ENCODE measurements at places on chromosomes 3 and 15.

DNA sequence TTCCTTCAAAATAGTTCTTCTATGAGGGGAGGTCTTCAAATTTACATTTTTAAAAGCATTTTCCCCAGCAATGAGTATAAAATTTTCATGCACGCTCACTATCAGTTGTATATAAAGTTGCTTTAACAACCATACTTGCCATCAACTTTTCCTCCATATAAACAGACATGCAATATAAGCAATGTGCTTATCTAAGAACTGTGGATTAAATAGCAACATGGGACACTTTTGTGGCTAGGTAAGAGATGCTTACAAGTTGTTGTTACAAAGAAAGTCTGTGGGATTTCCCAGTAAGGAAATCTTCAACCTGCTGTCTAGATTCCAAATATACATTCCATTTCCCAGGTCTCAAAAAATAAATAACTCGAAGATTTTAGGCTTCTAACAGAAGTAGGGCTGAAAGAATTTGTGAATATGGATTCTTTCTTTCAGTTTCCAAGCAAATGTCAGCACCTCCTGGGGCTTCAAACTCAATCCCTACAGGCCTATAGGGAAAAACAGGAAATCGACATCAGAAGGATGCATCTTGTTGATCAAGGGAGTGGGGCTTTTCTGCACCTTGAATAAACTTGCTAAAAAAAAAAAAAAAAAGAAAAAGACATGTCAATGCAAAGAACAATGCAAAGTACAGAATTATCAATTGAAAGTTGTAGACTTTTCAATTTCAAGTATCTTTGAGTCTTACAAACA is 16.1 kb downstream of the TNIK start:
- DNase-seq, result no peak

- DNase-seq, result no peak
These were observed 96.0 kb downstream of the SPATA16 start for GRCh38 chr3:173044998-173045397.

- no peak for DNase-seq
These were observed 27.0 kb downstream of the PSTPIP1 start for GRCh38 chr15:77021803-77022381.

- DNase-seq, result no peak
These were observed 47.4 kb downstream of the GPR171 start for GRCh38 chr3:151155409-151156128.

GRCh38 chr15:65264863-65265430 is 21.7 kb downstream of the PARP16 start:
- no peak for DNase-seq

DNA sequence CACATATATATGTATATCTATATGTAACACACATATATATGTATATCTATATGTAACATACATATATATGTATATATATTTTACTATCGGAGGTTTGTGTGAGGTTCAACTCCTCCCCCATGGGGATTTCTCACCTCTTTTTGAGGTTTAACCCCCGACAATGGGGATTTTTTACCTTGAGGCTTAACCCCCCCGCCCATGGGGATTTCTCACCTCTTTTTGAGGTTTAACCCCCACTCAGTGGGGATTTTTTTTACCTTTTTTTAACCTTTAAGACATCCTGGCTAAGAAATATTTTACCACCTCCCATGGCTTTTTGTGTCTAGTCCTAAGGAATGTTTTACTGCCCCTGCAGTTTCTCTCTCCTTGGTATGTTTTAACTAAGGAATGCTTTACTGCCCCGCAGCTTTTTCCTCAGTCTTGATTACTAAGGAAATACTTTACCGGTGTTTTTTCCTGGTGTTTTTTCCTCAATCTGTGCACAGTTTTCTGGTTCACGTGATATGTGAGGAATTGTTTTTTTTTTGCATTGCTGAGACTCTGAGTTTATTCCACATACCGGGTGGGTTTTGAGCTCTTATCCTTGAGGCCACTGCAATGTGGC is 185.2 kb downstream of the KLF13 start:
- DNase-seq, result no peak

DNA sequence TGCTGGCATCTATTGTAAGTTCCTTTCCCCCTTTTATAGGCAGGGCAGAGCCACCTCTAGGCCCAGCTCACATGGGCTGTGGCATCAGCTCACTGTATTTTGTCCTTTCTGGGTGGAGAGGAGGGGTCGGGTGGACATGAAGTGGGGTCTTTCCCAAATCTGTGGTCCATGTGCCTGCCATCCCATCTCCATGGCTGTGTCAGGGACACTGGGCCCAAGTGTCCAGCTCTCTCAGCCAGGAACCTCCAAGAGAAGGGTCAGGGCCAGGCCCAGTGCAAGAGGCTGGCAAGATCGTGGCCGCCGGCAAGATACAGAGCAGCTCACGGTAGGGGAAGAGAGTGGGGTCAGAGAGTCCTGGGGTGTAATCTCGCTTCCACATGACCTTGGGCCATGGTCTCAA is 85.3 kb downstream of the PCSK6 start:
- DNase-seq, result no peak

DNA sequence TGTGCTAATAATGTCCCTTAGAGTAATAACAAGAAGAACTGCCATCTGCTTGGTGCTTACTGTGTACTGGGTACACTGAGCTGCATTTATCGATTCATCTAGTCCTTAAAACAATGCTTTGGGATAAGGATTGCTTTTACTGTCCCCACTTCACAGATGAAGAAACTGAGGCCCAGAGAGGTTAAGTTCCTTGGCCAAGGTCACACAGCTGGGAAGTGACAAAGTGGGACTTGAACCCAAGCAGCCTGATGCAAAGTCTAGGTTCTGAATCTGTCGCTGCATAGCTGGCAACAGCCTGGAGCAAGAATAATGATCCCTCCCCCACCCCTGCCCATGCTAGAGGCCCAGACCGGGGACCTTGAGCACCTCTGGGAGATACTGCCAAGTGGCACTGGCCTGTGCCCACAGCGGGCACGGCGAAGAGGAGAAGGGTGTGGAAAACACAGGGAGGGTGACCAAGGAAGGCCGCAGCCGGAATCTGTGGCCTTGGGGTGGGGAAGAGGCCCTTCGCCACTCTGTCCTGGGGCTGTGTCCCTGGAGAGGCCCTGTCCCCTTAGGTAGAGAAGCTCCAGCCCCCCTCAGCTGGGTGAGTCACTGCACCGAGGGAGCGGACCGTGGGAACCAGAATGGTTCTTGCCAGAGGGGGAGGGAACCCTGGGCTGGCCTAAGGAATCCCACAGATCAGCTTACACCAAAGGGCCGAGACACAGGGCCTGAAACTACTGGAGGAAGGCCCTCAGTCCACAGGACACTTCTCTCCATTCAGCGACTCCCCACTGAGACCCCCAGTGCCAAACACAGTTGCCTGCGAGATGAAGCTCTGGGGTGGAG is 3.5 kb downstream of the PLXND1 start:
- no peak for DNase-seq

- DNase-seq, result no peak
These were observed 359.3 kb upstream of the UBE2E2 start for GRCh38 chr3:22843854-22844253.

GRCh38 chr3:53696401-53697172 is 149.6 kb downstream of the CHDH start:
- DNase-seq, result no peak

DNA sequence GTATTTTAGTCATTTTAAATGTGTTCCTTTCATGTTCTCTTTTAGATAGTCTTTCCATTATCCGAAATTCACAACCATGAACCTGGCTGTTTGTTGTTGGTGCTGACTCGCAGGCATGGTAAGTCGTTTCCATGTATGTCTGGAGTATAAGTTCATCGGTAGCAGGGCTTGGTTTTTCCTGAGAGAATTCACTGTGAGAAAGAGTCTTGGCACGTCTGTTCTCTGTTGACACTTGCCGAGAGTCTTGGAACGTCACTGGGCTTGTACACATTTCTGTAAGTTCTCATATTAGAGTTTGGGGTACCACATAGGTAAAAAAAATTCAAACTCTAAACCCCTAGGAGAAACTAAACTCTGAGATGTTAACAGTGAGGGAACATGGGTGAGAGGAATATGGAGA is 29.4 kb upstream of the EIF4A2 start:
- DNase-seq, result no peak

DNA sequence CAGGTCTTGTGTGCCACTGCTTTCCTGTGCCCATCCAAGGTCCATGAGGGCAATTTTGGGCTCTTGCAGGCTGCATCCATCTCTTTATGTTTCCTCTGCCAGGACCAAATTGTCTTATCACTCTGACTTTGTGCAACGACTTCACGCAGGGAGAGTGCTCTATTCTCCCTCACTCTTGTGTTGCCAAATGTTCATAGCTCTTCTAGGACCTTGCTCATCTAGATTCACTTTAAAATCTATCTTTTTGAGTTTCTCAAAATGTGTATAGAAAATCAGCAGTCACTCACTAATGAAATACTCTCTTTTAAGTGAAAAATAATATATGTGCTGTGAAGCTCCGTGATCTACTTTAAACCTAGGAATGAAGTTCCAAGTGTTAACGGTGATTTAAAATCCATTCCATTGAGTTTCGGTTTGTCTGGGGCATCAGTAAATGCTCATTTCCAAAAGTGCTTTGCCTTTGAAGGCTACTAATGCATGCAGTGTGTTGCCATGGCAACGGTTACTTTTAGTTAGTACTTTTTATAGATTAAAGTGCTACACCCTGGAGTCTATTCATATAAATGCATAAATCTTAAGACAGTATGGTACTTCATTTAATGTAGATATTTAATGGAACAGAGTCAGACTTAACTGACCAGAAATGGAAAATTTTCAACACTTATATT is 46.6 kb upstream of the GOLGA8J start:
- DNase-seq, result no peak

DNA sequence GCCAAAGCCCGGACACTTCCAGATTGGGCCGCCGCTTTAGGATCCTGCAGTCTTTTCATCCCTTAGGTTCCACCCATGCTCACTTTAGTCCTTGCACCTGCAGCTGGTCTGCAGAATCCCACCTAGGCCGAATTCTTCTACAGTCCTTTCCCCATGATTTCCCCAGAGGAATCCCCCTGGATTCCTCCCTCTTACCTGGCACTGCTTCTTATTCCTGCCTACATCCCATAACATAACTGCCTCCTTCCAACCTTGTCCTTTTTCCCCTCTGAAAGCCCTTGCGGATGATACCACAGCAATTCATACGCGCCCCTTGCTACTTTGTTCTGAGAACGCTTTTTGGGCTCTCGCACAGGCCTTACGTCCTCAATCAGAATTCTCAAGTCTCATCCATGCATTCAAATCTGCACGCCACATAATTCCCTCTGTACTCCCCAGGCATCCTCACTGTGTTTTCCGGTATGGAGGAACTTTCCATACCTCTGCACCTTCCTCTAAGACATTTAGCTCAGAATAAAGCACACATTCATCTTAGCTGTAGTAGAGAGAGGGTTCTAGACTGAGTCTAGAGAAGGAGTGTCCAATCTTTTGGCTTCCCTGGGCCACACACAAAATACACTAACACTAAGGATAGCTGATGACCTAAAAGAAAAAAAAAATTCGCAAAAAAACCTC is 619 bp downstream of the EIF2AK4 start:
- DNase-seq, result no peak

DNA sequence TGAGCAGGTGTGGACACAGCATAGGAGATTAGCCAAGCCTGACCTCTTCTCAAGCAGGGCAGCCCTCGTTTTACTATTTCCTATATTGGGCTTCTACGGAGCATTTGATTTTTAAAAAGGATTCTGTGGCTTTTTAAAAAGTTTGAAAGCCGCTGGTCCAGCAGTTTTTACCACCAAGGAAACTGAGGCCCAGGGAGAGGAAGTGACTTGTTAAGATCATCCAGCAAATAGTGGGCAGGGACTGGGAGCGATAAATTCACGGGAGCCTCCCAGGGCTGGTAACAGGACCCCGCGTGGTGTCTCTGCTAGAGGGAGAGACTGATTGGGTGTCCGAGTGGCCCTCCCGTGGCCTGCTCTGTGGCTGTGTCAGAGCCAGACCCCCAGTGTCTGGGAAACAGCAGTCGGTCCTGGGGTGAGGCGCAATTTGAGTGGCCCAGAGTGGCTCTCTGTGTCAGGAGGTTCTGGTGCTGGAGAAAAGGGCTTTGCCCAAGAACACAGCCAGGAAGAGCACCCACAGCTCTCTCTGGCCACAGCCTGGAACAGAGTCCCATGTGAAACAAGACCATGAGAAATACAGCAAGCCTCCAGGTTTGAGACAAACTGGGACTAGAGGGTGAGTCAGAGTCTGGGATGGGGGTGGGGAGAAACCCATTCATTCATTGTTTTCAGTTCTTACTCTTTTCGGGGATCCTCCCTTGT is 4.2 kb downstream of the FURIN start:
- DNase-seq, result no peak

Data from NCI-H1694 treated with DMSO at 0.1 percent for 48 hours (cell line).